Muscle of leg (tissue), 16 donors: ENCODE measurements at places on chromosomes 13 and 19.

GRCh38 chr19:48400018-48400742 is 6.7 kb downstream of the GRIN2D start:
- DNase-seq, result peak; percentile 72

DNA sequence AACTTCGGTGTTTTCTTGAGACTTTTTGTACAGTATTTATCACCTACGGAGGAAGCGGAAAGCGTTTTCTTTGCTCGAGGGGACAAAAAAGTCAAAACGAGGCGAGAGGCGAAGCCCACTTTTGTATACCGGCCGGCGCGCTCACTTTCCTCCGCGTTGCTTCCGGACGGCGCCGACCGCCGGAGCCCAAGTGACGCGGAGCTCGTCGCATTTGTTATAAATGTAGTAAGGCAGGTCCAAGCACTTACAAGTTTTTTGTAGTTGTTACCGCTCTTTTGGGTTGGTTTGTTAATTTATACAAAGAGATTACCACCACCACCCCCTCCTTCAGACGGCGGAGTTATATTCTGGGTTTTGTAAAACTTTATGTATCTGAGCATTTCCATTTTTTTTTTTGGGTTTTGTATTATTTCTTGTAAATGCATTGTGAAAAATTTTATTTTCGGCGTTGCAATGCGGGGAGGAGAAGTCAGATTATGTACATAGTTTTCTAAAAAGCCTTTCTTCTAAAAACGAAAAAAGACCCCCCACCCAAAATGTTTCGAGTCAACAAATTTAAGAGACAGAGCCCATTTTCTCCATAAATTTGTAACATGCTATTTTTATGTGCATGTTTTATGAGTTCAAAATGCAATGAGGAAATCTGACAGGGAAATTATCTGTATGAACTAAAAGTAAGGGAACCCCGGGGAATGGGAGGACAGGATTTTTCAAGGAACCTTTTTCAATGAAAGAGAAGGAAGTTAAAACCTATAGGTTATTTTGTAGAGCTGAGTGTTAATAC is 2.3 kb downstream of the SOX1 start:
- DNase-seq, result no peak

DNA sequence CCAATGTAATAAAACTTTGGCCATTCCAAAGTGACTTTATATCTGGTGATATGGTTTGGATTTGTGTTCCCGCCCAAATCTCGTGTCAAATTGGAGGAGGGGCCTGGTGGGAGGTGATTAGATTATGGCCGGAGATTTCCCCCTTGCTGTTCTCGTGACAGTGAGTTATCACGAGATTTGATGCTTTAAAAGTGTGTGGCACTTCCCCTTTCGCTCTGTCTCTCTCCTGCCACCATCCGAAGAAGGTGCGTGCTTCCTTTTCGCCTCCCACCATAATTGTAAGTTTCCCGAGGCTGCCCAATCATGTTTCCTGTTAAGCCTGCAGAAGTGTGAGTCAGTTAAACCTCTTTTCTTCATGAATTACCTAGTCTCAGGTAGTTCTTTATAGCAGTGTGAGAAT is 9.3 kb upstream of the NALCN start:
- DNase-seq, result no peak

GRCh38 chr13:63632321-63632720 is 2216.7 kb upstream of the PCDH20 start:
- no peak for DNase-seq

- DNase-seq, result no peak
Measured at GRCh38 chr13:84973661-84974060, 825.6 kb downstream of the SLITRK6 start.

- no peak for DNase-seq
Measured at GRCh38 chr19:51226067-51226466, 1.2 kb downstream of the CD33 start.

DNA sequence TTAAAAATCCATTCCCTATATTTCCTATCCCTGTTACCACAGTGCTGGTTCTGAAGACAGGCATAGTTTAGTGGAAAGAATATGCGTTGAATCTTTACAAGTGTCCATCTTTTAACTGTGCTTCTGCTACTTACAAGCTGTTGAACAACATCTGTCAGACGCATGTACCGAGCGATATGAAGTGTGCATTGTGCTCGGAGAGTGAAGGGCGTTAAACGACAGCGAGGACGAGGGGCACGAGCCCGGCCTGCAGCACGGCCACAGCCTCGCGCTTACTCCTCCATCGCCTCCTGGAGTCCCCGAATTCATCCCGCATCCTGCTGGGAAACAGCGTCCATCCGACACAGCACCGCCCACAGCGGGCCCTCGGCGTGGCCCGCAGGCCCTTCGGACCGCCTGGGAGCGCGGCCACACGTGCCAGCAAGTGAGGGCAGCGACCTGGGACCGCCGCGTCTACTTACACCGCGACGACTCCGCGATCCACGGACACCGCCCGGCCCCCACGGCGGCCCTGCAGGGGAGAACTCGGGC is 514 bp downstream of the PCID2 start:
- DNase-seq, result peak; percentile 59

- DNase-seq, result no peak
Measured at GRCh38 chr19:41297628-41298347, 12.2 kb upstream of the CCDC97 start.

DNA sequence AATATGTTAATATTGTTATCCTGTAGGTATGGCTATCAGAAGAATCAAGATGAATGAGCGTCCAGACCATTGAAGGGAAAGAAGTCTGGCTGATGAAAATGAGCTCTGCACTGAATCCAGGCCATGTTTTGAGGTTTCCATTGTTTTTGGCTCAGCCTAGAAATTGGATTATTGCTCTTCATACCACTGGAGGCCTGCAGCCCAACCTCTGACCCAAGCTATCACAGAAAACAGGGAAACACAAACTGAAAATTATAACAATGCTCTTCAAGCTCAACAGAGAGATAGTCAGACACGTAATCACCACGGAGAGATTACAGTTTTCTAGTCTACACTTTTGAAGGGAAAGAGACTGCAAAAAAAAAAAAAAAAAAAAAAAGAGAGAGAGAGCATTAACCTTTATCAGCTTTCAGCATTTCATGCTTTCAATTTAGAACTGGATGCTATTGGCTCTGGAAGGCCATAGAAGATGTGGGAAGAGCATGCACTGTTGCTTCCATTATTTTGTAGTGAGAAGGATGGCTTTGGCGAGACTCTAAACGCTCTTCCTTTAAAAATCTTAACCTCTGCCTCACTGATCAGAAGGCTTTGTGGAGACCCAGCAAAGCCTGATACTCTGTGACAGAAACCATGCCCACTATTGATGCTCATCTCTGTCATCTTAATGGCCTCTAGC is 10.8 kb downstream of the EDNRB start:
- DNase-seq, result peak; percentile 57

- DNase-seq, result no peak
Measured at GRCh38 chr19:49193822-49194394, 36.3 kb downstream of the TRPM4 start.

DNA sequence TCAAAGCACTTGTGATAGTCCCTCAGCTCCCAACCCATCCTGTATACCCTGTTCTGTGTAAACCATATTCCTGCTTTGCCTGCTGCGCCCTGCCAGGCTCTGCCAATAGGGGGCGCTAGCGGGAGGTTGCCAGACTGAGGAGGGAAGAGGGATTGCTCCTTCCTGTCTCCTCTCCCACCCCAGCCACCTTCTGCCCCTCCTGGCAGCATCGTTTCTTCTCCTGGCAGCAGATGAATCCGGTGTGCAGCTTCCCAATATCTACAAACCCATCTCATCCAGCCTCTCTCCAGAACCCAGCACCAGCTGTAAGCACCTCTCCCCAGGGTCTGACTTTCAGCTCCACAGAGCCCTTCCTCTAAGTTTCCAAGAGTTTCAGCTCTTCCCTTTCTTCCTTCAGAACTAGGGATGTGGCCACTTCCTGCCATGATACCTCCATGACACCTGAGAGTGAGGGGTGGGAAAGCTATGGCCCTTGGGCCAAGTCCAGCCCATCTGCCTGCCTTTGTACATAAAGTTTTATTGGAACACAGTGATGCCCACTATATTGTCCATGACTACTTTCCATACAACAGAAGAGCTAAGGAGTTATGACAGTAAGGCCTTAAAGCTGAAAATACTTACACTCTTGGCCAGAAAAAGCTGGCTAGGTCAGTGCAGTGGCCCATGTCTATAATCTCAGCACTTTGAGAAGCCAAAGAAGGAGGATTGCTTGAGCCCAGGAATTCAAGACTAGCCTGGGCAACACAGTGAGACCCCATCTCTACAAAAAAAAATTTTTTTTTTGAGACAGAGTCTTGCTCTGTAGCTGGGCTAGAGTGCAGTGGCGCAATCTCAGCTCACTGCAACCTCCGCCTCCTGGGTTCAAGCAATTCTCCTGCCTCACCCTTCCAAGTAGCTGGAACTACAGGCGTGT is 34.5 kb upstream of the ATP1A3 start:
- no peak for DNase-seq

DNA sequence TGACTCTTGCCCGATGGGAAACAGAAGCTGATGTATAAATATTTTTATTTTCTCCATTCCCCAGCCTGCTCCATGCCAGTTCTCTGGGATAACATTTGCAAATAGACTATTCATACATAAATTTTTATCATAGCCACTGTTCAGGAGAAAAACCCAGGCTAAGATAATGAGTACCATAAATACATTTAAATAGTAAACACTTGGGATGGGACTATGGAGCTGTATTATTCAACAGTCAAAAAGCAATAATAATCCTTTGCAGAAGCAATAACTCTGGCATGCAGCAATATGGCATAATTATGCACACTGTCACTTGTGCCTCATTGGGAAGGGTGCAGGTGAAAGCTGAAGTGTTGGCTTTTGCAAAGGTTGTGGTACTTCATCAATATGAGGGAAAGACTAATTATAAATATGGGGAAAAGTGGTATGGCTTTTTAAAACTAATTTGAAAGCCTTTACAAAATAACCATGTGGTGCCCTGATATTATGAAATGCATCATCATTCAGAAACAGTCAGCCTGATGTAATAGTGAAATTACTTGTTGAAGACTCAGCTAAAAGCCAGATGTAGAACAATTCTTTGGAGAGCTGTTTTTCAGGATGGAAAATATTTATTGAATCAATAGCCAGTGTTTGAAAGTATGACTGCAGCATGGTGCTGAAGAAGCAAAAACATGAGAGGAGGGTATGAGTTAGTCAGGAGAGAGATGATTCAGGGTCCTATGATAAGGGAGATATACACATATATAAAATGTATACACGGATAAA is 2476.7 kb downstream of the PCDH9 start:
- DNase-seq, result peak; percentile 64

- DNase-seq, result peak; percentile 45
Measured at GRCh38 chr19:10603873-10604459, 16.9 kb upstream of the AP1M2 start.

- no peak for DNase-seq
Measured at GRCh38 chr19:23393121-23393520, 2.1 kb downstream of the ZNF91 start.

DNA sequence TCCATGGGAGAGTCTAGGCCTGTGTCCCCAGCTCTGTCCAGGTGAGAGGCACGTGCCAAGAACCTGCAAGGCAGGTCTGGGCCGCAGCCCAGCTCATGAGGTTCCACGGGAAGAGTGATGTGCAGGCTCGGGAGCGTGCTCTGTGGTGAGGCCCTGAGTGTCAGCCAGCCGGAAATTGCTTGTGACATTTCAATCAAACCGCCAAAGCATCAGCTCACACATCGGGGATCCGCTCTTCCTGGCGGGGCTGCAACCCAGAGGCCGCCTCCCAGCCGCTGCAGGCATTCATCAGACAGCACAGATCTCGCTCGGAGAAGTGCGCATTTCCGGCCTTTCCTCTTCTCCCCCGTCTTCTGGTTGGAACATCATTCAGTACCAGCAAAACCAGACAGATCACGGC is 109.3 kb downstream of the KDM4B start:
- DNase-seq, result no peak

GRCh38 chr19:2274931-2275535 is 6.9 kb downstream of the PEAK3 start:
- DNase-seq, result peak; percentile 77

GRCh38 chr19:1806184-1807029 is 5.7 kb downstream of the ATP8B3 start:
- no peak for DNase-seq

- no peak for DNase-seq
Measured at GRCh38 chr19:41821003-41821735, 23.3 kb downstream of the LYPD4 start.

DNA sequence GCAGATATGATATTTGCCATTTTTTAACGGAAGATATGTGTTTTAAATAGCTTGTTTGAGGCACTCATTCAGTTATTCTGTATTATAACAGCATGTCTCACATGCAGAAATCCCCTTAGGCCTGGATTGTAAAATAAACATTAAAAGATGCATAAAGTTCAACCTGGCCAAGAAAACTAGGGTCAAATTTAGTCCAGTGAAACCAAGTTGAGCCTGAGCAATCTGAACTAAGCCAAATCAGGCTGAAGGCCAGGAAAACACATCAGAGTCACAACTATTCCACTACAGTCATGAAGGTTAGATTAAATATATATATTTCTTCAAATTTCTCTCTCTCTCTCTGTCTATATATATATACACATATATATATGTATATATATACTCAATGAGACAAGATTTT is 504.8 kb downstream of the SLITRK1 start:
- DNase-seq, result peak; percentile 90

GRCh38 chr13:106561551-106562170 is 6.3 kb downstream of the ARGLU1 start:
- peak; percentile 25 for DNase-seq

DNA sequence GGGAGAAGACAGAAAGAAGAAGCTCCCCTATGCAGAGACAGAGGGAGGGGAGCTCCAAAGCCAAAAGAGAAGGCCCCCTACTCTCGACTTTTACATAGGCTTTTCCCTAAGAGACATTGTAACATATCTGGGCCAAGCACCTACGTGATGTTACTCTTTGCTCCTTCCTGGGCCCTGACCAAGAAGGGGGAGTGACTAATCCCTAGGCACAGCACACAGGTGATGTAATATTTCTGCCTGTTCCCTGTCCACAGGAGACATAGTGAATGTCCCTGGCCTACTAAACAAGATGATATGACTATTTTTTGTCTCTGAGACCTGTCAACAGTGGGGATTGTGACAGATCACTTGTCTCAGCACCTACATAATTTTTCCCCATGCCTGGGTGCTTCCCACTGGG is 15.9 kb upstream of the ZNF254 start:
- no peak for DNase-seq

GRCh38 chr19:4310247-4311121 is 6.1 kb downstream of the FSD1 start:
- no peak for DNase-seq

DNA sequence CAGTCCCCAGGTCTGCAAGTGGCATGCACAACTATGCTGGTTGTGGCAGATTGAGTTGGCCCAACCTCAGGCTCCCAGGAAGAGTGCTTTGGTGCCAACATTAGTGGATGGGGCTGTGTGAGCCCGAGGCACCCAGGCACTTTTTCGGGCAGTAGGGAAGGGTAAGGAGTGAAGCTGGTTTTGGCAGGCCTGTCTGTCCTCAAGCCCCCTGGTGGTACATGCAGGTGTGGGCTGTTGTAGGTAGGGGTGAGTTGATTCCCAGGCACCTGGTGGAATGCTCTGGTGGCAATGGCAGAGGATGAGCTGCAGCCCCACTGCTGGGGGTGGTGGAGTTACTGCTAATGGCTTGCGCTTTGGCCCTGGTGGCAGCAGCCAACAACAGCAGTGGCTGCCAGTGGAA is 723.7 kb upstream of the SLITRK1 start:
- DNase-seq, result no peak

GRCh38 chr13:54373211-54373610 is 1344.6 kb downstream of the OLFM4 start:
- DNase-seq, result no peak
